ENCODE measurements at places on chromosomes 3 and 15.

GRCh38 chr3:31240874-31241273 lies 291.9 kb upstream of the STT3B start:
- no peak for DNase-seq

DNA sequence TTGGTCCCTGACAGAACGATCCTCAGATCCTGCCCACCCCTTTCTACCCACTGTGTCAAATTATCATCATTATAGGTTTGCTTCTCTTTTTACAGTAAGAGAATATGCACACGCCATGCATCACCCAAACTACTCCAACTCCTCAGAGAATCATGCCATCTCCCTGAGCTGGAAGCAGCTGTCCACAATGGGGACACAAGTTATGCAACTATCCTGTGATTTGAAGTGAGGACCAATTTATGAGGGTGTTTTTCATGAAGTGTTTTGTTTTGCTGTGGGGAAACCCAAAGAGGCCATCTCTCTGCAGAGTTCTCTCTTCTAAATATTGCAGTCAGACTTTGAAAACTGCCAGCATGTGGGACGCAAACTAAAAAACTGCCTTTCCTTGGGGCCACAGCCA lies 35.8 kb upstream of the TNFSF10 start:
- no peak for DNase-seq

DNA sequence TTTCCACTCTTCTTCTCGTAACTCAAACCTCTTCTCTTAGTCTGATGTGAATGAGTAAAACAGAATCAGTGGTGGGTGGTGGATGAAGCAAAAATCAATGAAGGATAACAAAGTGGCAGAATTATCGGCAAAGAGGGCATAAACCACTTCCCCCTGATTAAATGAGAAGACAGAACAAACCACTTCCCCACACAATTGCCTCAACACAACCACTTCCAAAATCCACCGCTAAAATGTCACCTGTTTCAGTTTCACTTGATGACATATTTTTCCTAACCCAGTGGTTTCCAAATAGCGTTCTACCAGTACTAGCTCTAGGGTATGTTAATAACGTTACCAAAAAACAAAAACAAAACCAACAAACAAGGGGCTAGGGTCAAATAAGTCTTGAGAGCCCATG lies 478.7 kb upstream of the WNT5A start:
- no peak for DNase-seq

- peak; percentile 41 for DNase-seq
These were observed 19.6 kb downstream of the HEMK1 start for GRCh38 chr3:50588759-50589433.

- DNase-seq: no peak
These were observed 22.3 kb upstream of the PSTPIP1 start for GRCh38 chr15:76972389-76973361.

GRCh38 chr15:97401195-97401594 lies 559.3 kb upstream of the ARRDC4 start:
- no peak for DNase-seq
